CD4-positive, alpha-beta T cell treated with Interleukin-6 for 4 hours (primary cell): ENCODE measurements at places on chromosomes 5 and 9.

DNA sequence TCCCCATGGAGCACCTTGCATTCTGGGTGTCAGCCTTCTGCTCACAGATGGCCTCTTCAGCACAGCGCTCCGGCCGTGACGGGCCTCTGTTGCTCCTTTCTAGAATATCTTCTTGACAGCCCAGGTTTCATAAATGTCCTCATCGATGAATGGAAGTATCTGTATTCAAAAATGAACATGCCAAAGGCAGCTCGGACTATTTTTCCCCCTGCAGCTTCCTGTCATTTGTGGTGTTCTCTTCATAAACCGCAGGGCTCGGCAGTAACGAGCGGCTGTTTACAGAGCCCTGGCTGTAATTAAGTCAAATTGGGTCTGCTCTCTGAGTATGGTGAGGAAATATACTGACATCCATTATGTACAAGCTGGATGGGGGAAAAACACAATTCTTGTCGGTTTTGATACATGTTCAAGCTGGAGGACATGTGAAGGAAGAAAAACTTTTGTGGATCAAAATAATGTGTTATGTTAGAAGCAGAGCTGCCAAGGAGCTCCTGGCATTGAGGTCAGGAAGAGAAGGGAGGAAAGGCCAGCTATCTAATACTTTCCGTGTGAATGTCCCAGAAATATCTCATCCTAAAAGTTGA is 154.1 kb upstream of the CD180 start:
- peak; percentile 42 for DNase-seq

GRCh38 chr5:150648294-150649107 is 8.0 kb downstream of the SYNPO start:
- no peak for DNase-seq

GRCh38 chr5:88251048-88251711 is 17.5 kb downstream of the TMEM161B start:
- DNase-seq, result peak; percentile 6

DNA sequence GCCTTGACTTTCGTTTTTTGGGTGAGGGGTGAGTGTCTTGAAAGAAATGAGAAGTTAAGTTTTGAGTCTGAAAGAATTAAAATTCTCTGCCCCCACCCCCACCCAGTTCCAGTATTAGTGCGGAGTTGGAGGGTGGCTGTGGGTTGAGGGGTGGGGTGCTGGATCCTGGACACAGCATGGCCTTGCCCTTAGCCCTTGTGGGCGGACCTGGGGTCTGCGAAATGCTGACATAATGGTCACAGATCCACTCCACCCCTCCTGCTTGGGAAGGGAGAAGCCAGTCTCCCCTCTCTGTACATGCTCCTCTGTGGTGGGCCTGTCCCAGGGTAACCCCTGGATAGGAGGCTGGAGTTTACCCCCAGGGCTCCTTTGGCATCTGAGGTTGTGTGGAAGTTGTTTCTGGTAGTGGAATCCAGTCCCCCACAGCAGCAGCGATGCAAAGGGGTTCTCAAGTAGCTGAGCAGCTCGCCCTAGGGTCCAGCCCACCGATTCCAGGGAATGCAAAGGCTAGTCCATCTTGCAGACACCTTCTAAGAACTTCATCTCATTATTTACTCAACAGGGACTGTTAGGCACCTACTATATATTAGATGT is 42.8 kb upstream of the TCF7 start:
- DNase-seq, result peak; percentile 23

GRCh38 chr9:79568337-79569101 is 3.2 kb upstream of the TLE4 start:
- no peak for DNase-seq

DNA sequence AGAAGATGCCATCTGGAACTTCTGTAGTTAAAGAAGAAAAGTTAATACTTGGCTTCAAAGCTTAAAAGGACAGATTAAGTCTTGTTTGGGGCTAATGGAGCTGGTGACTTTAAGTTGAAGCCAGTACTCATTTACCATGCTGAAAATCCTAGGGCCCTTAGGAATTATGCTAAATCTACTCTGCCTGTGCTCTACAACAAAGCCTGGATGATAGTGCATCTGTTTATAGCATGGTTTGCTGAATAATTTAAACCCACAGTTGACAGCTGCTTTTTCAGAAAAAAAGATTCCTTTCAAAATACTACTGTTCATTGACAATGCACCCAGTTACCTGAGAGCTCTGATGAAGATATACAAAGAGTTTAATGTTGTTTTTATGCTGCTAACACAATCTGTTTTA is 393.5 kb downstream of the MAT2B start:
- no peak for DNase-seq

GRCh38 chr5:15946026-15946425 is 233.6 kb downstream of the MARCHF11 start:
- DNase-seq, result no peak

DNA sequence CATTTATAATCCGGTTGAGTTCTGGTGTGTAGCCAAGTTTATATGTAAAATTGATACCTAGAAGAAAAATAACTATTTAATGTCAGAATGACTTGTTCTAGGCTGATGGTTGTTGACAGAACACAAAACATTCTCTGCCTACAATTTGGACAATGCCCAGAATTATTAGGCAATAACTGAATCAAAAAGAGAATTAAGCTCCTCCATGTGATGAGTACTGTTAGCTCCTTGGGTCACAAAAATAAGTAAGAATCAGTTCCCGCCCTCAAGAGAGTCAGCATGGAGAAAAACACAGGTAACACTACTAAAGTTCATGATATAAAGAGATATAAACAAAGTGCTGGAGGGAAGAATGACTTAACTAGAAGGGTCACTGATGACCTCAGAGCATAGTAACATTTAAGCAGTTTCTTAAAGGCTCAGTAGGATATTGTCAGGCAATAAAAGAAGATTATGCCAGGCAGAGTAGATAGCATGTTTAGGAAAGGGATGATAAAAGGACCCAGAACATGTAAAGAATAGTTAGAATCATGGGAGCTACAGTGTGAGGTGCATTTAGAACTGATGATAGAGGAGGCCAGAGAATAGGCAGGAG is 200.5 kb upstream of the ACTBL2 start:
- no peak for DNase-seq

DNA sequence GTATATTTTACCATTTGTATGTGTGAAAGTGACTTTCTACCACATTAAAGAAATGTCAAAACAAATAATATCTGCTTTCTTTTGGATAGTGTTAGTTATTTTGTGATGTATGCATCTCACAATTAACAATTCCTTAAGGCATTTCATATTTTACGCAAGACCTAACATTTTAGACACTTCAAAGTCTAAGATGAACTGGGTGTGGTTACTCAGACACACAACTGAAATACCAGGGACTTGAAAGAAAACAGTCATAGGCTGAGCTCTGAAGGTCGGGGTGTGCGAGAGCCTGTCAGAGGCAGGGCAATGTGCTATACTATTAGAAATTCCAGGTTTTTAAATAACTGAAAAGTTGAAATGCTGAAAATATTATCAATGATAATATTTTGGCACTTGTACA is 44.5 kb upstream of the ZNF622 start:
- DNase-seq, result no peak

- peak; percentile 38 for DNase-seq
Observed at GRCh38 chr5:127031147-127031862, 947 bp upstream of the MARCHF3 start.

DNA sequence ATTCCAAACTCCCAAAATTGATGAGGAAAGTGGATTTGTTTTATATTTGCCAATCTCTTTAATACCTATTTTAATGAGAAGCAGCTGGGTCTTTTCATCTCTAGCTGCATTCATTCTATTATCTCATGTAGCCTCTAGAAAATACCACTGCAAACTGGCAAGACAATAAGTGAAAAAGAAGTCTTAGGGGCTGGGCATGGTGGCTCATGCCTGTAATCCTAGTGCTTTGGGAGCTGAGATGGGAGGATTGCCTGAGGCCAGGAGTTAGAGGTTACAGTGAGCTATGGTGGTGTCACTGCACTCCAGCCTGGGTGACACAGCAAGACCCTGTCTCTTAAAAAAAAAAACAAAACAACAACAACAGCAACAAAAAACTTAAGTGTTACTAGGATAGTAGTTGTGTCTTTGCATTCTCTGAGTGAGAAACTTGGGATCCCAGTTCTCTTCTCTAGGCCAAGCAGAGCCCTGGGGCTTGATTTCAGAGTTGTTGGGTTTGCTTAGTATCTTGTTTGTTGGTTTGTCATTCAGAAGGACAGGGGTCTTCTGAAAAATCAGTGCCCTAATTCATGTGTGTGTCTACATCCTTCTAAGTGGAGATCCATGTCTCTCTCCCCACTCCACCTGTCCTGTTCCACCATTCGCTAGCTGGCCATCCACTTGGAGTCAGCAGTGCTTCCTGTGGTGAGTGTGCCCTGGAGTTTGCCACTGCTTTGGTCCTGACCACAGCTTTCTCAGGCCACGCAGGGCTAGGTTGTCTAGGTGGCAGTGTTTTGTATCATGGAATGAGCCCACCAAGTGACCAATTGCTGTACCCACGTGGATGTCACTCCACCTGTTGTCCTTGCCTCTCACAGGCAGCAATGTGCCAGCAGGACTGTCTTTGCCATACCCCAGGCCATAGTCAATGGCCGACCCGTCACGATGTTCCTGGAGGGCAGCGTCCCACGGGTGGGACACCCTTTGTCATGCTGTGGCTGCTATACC is 19.5 kb downstream of the MARCHF6 start:
- DNase-seq, result no peak

- DNase-seq, result peak; percentile 13
Observed at GRCh38 chr9:76459694-76460635, 983 bp downstream of the GCNT1 start.

DNA sequence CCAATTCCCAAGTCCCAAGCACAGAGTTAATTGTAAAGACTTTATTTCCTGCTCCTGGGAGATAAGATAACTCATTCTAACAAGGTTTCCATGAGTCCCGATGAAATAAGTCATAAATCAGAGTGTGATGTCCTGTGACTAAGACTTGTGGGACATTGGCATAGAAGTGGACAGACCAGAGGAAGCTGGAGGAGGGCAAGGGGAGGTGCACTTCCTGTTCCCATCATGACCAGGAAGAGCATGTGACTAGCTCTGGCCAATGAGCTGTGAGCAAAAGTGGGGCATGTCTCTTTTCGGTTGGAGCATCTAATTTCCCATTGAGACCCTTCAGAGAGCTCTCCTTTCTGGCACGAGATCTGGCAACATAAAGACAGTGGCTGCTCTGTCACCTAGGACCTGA is 100.4 kb downstream of the ZNF354C start:
- no peak for DNase-seq

- DNase-seq, result no peak
Observed at GRCh38 chr9:10366171-10366779, 246.5 kb downstream of the PTPRD start.

- DNase-seq, result no peak
Observed at GRCh38 chr9:16535555-16535954, 334.9 kb downstream of the BNC2 start.

- DNase-seq, result no peak
Observed at GRCh38 chr5:113723021-113723420, 209.5 kb downstream of the YTHDC2 start.

DNA sequence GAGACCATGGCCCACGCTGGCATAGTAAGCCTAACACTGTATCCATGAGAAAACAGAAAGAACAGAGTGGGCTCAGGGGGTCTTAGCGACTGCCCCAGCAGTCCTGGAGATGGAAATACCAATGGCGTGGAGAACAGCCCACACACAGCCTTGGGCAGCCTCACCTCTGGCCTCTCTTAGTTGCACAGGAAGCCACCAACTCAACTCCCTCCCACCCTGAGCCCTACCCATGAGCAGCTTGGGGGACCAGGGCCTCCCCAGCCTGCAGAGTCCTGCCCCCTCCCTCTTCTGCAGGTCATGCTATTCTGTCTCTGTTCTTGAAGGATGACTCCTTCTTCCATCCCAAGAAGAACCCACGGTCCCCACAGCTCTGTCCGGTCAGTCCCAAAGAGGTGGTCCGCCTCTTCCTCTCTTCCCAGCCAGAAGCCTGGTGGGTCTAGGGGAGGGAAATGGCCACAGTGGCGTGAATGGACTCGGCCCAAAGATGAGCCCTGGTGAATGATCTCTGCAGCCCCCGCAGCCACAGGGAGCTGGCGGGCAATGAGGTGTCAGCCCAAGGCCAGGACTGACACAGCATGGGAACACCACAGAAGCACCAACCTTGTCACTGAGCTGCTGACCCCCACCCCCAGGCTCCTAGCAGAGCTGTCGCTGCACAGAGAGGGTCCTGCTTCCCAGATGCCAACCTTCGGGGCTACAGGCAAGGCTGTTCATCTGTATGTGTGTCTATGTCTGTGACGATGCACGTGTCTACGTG is 131.2 kb downstream of the ROR2 start:
- DNase-seq, result no peak

DNA sequence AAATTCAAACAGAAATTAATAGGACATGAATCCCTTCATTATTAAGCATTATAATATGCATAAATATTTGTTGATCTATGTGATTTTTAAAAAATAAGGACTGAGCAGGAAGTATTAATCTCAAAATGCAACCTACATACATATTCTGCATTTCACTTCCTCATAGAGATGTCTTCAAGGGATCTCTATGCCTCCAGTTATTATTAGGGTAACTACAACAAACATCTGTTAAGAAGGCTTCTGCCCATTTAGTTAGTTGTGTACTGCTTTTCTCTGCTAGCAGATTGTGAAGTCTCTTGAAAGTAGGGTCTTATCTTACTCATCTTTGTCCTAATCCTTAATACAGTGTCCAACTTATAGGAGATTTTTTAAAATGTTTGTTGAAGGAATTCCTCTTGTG is 414.1 kb downstream of the ACTL7B start:
- no peak for DNase-seq

DNA sequence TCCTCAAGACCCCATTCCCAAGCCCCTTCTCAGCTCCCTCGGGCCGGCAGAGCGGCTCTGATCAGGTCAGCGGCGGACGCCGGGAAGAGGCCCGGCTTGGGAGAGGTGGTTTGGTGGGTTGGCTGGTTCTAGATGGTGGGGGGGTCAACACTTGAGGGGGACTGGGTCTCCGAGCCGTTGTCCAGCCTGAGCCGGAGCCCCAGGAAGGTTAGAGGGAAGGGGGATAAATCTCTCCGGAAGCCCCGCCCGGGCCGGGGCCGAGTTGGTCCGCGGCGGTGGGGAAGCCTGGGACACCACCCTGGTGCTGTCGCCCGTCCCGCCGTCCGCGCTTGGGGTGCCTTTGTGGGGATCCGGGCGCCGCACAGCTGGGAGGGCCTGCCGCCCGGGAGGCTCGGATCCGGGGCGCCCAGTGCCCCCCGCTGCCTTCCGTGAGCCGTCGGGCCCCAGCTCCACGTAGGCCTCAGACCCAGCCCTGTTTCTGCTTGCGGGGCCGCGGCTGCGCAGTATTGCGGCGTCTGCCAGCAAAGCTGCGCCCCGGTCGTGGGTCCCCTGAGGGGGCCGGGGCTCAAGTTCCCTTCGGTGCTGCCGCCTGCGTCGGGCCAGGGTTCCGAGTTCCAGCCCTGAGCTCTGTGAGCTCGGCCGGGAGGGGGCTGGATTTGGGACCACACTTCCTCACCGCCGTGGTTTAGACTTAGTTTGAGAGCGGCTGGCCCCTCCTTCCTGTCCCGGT is 542 bp upstream of the TRIM52 start:
- peak; percentile 81 for DNase-seq
